ENCODE measurements at places on chromosomes 11 and 22.

DNA sequence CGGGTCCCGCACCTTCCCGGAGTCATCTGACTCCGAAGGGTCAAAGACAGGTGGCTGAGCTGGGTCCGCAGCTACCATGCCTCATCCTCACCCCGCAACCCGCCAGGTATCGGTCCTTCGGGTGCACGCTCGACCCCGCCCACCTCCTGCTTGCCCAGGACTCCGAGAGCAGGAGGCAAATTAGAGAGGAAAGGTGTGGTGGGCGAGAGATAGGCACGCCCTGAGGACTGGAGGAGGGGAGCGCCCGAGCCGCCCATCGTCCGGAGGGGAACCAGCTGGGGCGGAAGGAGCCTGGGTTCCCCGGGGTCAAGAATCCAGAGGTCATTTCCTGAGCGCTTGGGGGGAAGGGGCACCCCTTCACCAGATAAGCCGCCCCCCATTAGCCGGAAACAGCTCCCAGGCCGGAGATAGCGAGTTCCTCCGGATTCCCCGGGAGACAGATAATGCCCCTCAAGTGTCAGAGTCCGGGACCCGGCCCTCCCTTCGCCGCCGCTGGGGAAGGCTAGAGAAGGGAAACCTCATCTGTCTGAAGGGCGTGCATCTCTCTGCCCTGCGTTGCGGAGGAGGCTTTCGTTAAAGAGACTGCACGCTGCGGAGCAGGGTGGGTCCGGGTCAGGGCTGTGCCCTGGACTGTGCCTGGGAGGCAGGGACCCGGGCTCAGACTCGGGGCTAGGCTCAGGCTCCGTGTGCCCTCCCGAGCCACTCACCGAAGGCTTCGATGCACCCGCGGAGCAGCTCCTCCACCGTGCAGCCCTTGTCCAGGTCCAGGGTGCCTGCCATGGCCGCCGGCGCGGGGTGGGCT is 1.7 kb downstream of the RASGRP2 start:
- peak; percentile 39 for DNase-seq

DNA sequence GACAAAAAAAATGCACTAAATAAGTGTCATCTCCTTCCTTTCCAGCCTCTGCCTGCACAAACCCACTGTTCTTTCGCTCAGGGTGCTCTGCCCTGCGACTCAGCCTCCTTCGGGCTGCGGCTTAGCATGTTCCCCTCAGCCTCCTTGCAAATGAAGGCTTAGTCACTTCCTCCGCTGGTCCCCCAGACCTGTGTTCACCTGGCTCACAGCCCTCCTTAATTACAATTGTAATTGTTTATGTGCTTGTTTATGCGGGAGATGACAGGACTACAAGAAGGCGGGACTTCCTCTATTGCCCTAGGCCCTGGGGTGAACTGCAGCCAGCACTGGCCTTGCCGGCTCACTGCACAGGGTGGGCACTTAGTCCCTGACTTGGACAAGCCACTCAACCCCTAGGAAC is 303.6 kb downstream of the KIRREL3 start:
- peak; percentile 16 for DNase-seq

GRCh38 chr11:76248210-76248609 is 41.9 kb upstream of the WNT11 start:
- no peak for DNase-seq

GRCh38 chr11:27357250-27357649 is 5.8 kb downstream of the CCDC34 start:
- no peak for DNase-seq

GRCh38 chr11:17907046-17907445 is 105.8 kb downstream of the SERGEF start:
- no peak for DNase-seq

DNA sequence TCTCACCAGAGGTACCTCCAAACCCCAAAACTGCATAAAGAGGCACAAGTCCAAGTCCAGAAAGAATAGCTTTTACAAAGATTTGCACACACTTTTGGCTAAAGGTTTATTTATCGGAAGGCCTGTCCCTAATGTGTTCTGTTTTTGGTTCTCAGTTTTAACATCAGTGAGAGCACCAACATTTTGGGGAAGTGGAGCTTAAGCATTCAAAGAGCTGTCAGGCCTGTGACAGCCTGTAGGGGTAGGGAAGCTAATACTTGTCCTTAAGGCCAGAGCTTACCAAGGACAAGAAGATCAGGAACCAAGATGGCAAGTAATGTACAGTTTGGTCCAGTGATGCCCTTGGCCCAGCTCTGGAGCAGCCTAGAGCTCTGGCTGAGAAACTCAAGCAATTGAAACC is 38.9 kb upstream of the SCUBE2 start:
- DNase-seq: no peak

GRCh38 chr11:47908198-47908597 is 60.0 kb upstream of the NUP160 start:
- DNase-seq: no peak

GRCh38 chr11:67098799-67099429 is 20.1 kb upstream of the KDM2A start:
- no peak for DNase-seq

GRCh38 chr22:44196731-44197131 is 16.0 kb downstream of the PARVG start:
- no peak for DNase-seq

DNA sequence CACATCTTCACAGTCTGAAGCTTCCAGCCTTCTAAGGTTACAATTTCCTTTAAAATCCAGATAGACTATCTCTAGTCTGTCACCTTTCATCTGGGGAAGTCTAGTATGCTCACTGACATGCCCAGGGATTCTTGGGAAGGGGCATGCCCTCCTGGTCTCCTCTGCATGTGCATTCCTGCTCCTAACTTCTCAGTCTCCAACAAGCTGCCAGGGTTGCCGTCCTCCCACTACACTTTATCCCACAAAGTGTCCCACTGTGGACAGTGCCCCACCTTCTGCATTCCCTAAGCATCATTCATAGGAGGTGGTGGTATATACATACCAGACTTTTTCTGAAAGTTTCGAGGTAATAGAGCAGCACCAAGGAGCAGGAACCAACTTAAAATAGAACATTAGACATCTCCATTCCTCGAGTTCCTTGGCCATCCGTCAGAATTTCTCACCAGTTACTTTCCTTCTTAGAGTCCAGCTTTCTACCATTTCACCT is 28.7 kb downstream of the EIF3F start:
- no peak for DNase-seq

- peak; percentile 20 for DNase-seq
Observed at GRCh38 chr11:115193914-115194801, 310.1 kb downstream of the CADM1 start.

- peak; percentile 86 for DNase-seq
Observed at GRCh38 chr11:61891331-61892084, at the start of gene FADS3. TSS of gene FADS3 (minus strand) at chr11:61891545. CDS start at chr11:61891381, 164 bp downstream.

DNA sequence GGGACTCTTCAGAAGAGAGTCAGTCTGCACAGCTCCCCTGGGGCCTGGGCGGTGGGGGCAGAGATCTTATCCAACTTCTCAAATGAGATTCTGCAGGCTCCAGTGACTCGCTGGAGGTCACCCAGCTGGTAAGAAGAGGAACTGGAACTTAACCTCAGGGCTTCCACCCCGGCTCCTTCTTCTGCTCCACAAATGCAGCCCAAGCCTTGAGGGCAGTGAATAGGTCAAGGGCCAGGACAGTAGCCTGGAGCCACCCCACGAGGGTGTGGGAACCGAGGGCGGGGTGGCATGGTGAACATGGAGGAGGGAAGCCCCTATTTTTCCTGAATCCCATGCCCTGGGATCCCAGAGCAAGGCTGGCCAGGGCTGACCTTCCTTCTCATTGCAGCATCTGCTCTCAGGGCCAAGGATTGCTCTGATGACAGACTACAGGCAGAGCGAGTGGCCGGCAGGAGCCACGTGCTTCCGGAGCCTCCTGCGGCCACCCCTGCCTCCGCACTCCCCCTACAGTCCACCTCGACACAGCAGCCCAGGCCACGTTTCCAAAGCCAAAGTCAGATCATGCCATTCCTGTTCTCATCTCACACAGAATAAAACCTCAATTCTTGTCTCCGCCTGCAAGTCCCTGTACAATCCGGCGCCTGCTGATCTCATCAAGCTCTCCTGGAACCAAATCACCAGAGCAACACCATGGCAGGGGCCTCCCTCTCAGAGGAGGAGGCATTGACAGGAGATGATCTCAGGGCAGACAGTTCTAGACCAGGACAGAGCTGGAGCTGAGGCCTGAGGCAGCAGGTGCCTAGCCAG is 21.1 kb upstream of the UPK3A start:
- peak; percentile 91 for DNase-seq

DNA sequence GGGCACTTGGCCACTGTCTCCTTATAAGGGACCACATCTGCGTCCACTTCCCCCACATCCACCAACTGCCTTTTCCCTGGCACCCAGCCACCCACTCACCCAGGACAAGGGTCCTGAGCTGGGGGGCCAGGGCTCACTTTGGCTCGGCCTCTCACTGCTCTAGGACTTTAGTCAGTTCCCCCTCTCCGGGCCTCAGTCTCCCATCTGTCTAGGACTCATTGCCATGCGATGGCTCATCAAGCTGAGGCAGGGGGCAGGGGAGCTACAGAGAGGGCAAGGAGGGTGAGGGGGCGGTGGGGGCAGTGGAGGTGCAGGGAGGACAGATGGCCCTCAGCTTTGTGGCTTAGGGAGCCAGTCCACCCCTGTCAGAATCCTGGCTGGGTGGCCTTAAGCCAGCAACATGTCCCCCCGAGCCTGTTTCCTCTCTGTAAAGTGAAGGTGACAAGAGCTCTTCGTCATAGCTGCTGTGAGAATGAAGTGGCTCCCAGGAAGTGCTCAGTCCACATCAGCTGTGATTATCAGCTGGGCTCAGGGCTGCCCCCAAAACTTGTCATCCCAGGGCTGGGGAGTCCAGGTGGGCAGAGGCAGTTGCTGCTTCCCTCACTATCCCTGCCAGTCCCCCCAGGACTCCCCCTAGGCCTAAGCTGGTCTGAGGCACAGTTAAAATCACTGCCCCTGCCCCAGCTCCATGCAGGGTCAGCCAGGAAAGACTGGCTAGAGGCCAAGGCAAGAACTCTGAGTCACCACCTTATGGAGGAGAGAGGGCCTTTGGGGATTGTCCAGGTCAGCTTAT is 14.9 kb downstream of the RAC2 start:
- no peak for DNase-seq

GRCh38 chr11:110126936-110127335 is 33.7 kb downstream of the ZC3H12C start:
- peak; percentile 10 for DNase-seq

- DNase-seq: no peak
Observed at GRCh38 chr11:20068691-20069090, 91.6 kb downstream of the DBX1 start.

DNA sequence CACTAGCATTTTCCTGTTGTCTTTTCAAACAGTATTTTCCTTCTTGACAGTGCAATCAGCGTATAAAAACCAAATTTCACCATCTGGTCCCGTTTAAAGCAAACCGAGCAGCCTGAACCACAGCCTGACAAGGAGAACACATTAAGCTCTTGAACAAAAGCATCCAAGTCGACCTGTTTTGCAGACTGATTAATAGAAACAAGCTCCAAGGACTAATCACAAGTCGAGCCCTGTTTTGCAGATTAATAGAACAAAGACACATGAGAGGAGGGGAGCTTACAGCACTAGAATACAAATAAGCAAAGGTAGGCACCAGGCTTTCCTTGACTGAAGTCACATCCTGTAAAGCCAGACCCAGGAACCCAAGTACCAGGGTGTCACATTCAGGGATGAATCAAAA is 104.8 kb downstream of the MPPED2 start:
- DNase-seq: no peak

DNA sequence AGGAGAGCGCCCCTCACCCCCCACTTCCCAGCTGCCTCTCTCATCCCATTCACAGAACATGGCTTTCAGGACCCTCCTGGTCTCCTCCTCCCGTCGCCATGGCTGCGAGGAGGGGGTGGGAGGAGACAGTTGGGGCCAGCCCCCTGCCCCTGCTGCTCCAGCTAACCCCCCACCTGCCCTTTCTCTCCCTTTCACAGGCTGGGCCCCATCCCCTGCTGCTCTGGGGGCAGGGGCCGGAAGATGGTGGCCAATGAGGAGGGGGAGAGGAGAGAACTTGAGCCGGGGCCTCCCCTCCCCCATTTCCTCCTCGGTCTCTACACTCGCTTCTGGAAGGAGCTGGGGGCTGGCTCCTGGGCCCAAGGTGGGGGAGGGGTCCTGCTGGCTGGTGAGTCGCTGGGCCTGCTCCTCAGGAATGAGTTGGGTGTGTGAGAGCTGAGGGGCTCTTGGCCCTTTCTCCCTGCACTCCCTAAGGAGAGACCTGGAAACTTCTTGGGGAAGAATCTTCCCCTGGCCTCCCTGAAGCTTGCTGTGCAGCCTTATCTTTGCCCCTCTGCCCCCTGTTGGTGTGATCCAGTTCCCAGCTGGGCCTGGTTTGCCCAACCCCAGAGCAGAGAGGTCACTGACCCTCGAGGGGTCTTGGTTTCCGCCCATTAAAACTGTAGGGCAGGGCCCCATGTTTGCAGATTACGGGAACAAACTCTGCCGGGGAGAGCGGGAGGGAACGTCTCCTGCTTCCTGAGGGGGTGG is 10.2 kb downstream of the YPEL4 start:
- peak; percentile 99 for DNase-seq

DNA sequence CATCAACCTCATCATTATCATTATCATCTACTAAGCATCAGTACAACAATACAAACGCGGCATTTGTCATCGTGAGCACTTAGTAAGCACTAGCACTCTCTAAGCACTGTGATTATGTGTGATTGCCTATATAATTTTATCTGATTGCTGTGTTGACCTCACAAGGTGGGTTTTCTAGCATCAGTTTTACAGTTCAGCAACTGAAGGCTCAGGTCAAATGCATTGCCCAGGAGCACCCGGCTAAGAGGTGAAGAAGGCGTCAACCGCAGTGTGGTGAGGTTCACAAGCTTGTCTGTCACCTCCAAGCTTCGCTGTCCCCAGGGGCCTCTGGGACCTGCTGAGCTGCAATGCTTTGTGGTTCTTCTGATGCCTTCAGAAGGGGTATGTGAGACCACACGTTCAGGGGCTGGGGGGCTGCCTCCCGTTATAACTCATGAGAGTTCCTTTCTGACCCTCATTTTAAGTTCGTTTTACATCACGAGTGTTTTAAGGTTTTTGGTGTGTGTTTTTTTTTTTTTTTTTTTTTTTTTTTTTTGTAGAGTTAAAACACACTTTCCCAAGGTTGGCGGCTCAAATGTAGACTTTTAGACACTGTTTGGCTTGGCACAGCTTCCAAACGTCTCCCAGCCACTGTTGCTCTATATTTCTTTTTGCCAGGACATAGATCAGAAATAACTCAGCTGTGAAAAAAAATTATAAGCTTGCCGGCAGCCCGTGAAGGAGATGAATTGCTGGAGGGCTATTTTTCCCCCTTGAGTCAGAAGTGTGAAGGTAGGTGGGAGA is 33.8 kb upstream of the SCUBE1 start:
- no peak for DNase-seq

- DNase-seq: no peak
Observed at GRCh38 chr22:41140365-41140957, 48.1 kb downstream of the EP300 start.

DNA sequence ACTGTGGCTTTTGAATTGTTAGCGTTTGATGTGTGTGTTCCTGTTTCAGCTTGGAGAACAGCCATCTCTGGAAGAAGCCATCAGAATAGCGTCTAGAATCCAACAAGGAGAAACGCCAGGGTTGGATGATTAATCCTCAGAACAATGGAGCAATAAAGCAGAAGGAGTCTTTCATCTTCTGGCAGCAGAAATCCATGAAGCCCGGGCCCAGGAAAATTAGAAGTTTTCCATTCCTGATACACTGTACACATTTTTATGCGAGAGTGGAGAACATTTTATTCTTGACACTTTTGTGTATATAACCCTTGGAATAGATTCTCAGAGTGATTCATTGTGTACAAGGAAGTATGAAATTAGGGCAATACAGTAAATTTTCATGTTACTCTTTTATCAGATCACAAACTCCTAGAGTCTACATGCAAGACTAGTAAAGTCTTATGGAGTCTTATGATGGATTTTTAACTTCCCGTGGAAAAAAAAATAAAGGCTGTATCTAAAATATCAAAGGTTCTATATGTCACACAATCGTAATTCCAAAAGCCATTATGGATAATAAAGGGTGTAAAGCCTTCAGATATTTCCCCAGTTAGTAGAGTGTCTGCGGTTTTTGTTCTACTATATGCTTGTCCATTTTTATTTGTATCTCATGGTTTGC is 45.9 kb upstream of the WEE1 start:
- no peak for DNase-seq
